ENCODE measurements at places on chromosomes 1 and 21.

DNA sequence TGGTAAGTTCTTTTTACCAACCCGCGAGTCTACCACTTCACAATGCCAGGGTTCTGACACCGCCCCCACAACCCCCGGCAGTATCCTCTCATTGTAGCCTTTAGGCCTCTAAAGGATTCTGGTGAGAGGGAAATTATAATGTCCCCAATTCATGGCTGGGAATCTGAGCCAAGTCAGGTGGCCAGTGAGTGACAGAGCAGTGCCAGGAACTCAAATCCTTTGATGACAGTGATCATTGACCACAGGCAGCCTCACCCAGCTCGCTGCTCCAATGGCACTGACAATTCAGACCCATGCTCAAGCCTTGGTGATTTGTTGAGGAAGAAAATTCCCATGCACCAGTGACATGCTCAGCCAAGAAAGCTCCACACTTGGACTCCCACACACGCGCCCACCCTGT lies 63.4 kb upstream of the CSF1 start:
- DNase-seq = no peak

DNA sequence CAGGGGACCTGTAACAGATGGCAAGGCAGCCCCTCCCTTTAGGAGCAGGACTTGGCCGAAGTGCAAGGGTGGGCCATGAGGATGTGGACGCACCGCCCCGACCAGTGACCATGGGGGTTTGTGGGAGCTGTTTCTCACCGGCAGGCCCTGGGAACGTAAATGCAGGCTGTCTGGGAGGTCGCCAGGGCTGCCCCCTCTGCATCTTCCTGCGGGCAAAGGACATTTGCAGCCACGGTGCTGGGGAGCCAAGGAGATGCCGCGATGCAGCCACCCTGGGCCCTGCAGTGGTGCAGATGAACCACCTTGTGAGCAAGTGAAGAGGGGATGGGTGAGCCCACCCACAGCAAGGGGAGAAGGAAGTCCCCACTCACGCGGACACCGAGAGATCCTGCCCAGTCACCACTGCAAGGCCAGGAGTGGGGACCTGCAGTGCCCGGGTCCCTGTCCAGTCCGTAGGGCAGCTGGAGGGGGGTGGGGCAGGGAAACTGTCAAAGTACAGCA lies 121.1 kb downstream of the SIK1 start:
- DNase-seq = no peak

DNA sequence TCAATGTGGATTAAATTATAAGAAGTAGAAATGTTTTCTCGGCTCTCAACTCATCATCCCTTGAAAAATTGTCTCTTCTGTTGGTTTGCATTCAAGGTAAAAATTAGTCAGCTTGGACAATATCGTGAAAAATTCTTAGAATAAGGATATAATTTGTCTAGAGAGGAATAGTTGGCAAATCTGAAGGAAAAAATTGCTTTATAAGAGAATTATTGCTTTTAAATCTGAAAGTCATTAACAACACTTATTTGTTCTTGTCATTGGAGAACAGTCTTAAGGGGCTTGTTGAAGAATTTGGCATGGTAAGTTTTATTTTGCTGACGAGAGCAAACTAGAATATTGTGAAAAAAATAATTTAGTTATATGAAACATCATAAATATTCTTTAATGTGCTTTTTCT lies 26.4 kb downstream of the ANGPTL1 start:
- no peak for DNase-seq

DNA sequence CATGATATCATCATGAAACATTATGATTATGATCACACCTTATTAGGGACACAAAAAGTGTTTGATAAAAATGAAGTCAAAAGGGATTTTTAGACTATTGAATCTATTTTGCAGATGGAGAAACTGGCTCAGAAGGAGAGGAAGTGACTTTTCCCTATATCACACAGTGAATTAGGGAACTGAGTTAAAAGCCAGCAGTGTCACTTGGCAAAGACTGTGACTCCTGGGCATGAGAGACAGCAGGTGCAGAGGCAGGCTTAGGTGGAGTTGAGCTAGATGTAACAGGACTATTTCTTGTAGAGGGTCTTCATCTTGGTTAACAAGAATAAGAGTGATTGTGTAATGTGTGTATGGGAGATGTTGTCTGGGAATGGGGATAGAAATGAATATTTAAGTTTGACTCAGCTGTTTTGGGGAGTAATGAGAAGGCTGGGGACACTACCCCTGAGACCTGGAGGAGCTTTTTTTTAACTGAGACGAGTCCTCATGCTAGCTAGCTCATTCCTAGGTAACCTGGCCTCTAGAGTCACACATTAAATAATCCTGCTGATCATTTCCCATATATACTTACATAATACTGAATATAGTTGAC lies 1.0 kb upstream of the CD84 start:
- DNase-seq = no peak

DNA sequence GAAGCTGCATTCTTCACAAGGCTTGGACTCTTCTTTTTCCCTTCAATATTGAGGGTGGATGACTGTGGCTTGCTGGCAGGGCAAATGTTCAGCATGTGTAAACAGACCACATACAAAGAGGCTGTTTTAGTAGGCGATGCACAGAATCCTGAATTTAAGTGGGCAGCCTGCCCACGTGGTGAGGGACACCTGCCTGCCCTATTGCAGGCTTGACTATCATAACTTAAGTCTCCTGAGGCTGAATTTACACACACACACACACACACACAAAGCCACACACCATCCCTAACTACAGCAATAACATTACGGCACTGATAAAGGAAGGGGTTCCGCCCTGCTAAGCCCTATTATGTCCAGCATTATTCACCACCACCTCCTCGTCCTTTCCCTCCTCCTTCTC lies 15.9 kb downstream of the SYT2 start:
- no peak for DNase-seq

DNA sequence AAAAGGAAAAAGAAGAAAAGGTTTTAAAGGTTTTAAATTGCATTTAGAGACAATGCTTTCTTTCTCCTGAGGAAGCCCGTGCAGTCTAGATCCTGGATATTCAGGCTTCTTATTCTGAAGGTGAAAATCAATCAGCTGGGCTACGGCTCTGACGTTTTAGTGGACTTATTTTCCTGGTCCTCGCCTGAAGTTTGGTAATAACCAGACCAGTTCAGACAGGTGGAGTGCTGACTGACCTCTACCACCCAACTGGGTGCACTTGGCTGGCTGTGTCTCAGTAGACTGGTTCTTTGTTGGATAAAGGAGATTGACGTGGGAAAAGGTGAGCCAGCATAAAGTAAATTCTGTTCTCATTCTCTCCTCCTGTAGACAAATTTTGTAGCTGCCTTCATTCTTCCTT lies 7.2 kb upstream of the ATP1A1 start:
- no peak for DNase-seq

- no peak for DNase-seq
Observed at GRCh38 chr1:67708606-67709005, 23.6 kb downstream of the GADD45A start.

DNA sequence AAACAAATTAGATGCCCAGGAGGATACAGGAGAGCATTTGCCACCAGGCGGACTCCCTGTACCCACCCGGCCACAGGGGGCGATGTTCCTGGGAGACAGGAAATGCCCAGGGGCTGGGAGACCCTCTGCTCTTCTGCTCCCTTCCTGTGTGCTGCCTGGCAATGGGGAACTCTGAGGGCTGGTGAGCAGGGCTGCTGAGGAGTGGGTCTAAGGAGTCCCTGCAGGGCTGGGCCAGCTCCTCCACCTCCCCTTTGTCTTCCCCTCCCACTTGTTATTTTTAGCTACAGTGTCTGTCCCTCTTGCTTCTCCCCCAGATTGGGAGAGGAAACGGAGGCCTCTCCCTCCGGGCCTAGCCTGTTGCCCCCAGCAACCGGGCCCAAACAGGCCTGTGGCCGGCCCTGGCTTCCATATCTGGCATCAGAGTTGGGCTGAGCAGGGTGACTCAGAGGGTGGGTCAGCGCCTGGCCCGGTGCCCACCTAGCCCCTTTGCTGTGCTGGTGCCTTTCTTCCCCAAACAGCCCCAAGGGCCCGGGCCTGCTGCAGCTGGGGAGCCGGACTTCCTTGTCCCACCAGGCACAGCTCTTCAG lies 11.6 kb downstream of the LMNA start:
- DNase-seq = peak; percentile 66

DNA sequence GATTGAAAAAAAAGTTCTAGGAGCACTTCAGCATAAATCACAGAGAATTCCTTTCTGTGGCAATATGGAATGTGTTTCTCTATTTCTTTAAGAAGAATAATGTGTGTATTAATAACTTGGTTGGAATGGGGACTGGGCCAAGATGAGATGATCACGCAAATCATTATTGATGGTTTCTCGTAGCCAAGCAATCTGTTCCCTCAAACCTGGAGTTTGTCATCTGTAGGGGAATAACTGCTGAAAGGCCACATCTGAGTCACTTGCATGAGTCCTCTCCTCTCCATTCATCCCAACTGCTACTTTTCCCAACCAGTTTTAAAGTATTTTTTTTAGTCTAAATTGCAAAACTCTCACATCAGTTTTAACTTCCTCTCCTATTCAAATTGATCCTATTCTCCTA lies 480.4 kb downstream of the PLPP3 start:
- DNase-seq = no peak

DNA sequence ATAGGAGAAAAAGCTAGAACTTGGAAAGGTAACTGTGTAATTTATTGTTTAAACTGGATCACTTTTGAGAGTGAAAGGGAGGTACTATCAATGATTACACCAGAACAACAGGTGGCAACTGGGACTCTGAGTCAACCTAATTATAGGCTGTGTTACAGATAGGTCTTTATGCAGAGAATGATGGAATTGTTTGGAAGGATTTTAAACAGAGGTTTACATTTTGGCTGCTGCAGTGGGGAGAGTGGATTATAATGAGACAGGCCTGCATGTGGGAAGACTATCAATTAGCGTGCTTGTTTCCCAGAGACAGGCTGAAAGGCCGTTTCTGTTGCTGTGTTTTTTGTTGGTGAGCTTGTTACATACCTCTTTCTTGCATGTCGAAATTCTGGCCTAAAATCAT lies 432.9 kb downstream of the PLA2G4A start:
- no peak for DNase-seq

- DNase-seq = no peak
Observed at GRCh38 chr1:206809504-206810084, 37.3 kb upstream of the IL10 start.

DNA sequence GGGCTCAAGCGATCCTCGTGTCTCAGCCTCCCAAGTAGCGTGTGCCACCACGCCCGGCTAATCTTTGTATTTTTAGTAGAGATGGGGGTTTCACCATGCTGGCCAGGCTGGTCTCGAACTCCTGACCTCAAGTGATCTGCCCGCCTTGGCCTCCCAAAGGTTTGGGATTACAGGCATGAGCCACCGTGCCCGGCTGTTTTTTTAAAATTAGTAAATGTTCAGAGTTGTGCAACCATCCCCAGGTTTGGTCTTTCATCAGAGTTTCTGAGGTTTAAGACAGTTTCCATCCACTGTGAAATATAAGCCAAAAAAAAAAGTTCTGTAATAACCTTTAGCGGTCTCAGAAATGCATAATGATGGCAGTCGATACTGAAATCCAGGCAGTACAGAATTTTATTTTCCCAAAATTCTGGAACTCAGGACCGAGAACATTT lies 550 bp upstream of the SYT11 start:
- DNase-seq = peak; percentile 35

GRCh38 chr1:99268021-99268420 lies 3.7 kb downstream of the PLPPR4 start:
- DNase-seq = no peak

DNA sequence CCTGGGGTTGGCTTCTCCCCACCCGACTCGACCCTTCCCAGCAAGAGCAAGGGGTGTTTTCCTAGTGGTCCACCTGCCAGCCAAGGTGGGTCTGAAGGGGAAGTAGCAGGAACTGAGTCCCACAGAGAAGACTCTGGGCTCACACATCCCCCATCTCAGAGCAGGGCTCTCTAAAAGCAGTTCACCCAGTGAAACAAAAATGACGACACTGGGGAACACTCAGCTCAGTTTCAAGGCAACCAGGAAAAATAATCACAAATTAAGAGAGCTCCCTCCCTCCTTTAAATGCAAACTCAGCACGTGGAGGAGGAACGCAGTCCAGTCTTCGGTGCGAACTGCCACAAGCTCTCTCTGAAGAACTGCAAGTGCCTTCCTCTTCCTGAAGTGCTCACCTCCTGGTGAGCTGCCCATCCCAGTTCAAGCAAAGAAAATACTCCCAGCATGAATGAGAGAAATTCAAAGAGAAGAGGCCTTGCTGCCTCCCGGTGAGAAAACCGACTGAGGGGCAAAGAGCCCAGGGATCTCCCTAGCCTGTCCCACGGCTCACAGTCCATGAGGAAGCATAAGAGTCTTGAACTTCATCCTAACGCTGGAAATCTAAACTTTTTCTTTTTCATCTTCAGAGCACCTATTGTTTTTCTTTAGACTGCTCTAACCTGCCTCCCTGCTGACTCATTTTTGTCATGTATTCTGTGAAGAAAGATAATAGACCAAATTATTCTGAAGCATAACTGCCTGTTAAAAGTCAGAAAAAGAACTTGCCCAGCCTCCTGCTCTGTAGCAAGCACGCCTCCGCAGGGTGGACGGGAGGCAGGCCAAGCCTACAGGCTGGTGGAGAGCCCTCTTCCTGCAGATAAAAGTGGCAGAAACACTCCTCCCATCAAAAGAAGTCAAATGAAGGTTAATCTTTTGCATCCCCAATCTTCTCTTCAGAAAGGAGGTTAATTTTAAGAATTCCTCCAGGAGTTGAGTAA lies 281.4 kb downstream of the HHIPL2 start:
- no peak for DNase-seq

GRCh38 chr1:45272913-45273371 lies 53.8 kb upstream of the HPDL start:
- DNase-seq = no peak

GRCh38 chr1:96865731-96866685 lies 144.4 kb downstream of the PTBP2 start:
- DNase-seq = no peak

- no peak for DNase-seq
Observed at GRCh38 chr1:51282605-51283004, 46.5 kb downstream of the RNF11 start.

DNA sequence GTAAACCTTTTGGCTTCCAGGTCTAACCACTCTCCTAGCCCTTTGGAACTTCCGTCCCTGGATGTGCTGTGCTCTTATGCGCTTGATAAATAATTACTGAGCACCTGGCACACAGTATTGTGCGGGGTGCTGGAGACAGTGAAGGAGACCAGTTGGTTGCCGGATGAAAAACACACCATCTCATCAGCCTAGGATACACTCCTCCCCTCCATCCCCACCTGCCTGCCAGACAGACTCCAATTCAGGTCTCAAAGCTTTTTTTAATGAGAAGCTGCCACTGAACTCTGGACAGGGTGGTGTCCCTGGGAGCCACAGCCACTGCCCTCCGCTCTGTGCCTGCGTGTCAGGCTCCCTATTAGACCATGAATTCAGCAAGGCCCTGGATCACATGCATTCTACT lies 9.2 kb downstream of the GNB1 start:
- no peak for DNase-seq

GRCh38 chr1:37506740-37507139 lies 7.8 kb downstream of the MEAF6 start:
- DNase-seq = no peak
